ENCODE measurements at places on chromosomes 16 and 17. TPM values are rescaled to one million over a fixed set of nuclear protein-coding genes. Genes with fewer than 3 reads are reported as not detected.

Gene CLEC18C
- not detected for total RNA-seq

Gene CSH1
- not detected for total RNA-seq

Gene CPNE2
- 15.5 TPM for total RNA-seq

Gene FAM117A
- total RNA-seq = 0.57 TPM

Gene SOX15
- 0.57 TPM for total RNA-seq

Gene KIF18B
- total RNA-seq = 1.3 TPM

Gene PRRT2
- 0.44 TPM for total RNA-seq

Gene ERN2
- total RNA-seq = not detected

Gene PIGL
- 20.4 TPM for total RNA-seq

Gene MIEF2
- total RNA-seq = 10.9 TPM

Gene CDH16
- not detected for total RNA-seq

Gene E2F4
- 120 TPM for total RNA-seq

Gene GAS2L2
- not detected for total RNA-seq

Gene LDHD
- 1.5 TPM for total RNA-seq

Gene RNF222
- not detected for total RNA-seq

Gene MILR1
- 10.7 TPM for total RNA-seq

Gene NPIPA2
- total RNA-seq = 0.44 TPM

Gene NHLRC4
- 2.6 TPM for total RNA-seq

Gene KRT23
- total RNA-seq = not detected

Gene ZFP3
- total RNA-seq = 1.1 TPM

Gene OR1E1
- not detected for total RNA-seq

Gene KRT35
- not detected for total RNA-seq

Gene FGF11
- total RNA-seq = 0.44 TPM

Gene GALR2
- 0.22 TPM for total RNA-seq

Gene ADGRG1
- total RNA-seq = 1.4 TPM

Gene MT3
- not detected for total RNA-seq

Gene VAT1L
- total RNA-seq = 42.5 TPM

Gene MAP2K6
- 2.0 TPM for total RNA-seq

Gene TEKT1
- not detected for total RNA-seq

Gene WNT3
- 1.7 TPM for total RNA-seq

Gene PITPNM3
- total RNA-seq = 0.43 TPM
